HuH-7.5 (cell line): ENCODE measurements at places on chromosomes 2 and 18.

DNA sequence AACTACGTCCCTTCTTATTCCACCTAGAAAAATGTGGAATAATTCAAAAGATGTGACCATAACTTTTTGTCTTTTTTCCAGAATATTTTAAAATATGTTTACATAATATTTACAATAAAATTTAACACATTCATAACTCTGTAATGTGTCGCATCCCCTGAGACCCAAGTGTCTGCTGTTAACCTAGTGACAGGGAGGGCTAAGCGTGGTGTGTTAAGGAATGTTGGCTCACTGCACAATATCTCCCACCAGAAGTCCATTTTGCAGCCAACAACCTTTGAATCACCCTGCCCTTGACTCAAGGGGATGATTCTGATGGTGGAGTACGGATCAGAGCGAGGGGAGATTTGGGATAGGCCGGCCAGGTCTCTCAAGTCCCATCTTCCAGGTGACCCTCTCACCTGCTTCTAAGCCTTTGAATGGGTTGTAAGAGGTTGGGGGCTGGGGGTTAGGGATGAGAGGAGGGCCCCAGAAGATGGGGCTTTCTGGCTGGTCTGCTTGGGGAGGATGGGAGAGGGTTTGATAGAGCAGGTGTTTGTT, 43.3 kb downstream of the SERTAD2 start:
- no peak for DNase-seq

DNA sequence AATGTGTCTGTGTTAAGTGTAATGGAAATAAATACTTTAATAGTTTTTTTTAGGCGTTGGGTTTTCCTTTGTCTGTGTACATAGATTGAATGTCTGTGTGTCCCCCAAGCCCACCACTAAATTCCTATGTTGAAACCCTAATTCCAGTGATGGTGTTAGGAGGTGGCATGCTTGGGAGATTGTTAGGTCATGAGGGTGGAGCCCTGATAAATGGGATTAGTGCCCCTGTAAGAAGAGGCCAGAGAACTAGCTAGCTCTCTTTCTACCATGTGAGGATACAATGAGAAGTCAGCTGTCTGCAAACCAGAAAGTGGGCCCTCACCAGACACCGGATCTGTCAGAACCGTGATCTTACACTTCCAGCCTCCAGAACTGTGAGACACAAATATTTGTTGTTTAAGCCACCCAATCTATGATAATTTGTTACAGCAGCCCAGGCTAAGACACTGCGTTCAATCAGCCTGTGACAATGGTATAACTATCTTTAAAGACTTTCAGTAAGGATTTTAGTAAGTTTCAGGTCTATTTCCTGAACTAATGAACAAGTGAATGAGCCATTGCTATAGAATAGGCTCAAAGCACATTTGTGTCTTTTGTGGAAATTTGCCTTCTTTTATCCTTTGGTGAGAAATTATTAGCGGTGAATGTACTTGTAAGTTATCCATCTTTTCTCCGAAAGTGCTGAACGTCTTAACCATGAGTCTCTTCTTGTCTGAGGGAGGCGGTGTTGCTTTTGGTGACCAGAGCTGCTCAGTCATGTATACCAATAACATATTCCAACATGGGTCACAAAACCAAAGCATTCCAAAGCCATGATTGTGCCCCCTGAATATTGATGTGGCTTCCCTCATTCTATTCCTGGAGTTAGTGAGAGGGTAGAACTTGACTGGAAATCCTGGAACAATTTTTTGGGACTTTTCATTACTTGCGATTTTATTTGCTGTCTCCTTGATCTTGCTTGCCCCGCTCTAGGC, 29.6 kb upstream of the IL1R1 start:
- DNase-seq = no peak

GRCh38 chr18:21826196-21826595, 85.6 kb downstream of the MIB1 start:
- DNase-seq = no peak

- DNase-seq = no peak
Observed at GRCh38 chr2:99545066-99545465, 55.2 kb upstream of the REV1 start.
